ENCODE measurements at places on chromosomes 3 and 15. TPM values are rescaled to one million over a fixed set of nuclear protein-coding genes. Genes with fewer than 3 reads are reported as not detected.

DNA sequence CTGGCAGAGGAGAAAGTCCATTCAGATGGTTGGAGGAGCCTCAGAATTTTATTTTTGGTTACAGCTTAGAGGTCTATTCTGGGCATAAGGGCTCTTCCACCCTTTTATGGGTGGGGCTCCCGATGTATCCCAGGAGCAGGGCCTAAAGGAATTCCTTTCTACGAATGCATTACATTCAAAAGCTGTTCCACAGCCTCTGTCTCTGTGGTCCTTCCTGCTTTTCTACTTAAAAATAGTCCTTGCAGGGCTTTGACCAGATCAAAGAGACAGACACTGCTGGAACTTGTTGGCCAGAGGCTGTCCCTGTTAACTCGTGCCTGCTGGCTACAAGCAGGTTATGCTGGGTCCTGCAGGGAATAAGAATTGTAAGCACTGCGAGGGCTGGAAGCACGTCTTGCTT, 14.4 kb upstream of the NOX5 start:
- no peak for DNase-seq

DNA sequence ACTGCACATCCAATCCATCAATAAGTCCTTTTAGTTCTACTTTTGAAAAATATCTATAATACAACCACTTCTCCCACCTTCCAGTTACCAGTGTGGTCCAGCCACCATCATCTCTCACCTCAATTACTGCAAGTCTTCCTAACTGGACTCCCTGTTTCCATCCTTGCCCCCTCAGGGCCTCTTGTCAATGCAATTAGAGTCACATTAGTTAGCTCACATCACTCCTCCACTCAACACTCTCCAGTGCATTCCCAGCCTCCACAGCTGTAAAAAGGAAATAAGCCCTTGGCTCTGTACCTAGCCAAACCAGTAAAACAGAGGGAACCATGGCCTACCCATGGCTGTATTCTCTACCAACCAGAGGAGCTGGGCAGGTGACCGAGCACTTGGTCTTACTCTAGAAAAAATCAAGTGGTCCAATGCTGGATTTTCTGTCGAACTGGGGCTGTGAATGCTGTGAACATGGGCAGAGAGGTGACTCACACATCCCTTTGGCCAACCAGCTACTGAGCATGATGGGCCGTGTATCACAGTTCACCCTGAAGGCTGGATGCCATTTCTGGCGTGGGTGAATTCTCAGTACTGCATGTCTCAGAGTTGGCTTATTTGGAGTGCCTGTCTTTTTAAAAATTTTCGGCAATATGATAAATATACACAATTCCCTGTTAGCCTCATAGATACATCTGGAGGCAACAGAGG, 62.5 kb upstream of the C15orf61 start:
- DNase-seq = peak; percentile 21

GRCh38 chr3:128488991-128489673, 3.9 kb downstream of the GATA2 start:
- DNase-seq = peak; percentile 77

- DNase-seq = no peak
Observed at GRCh38 chr3:152289708-152290107, 21.0 kb downstream of the MBNL1 start.

GRCh38 chr3:114143817-114144216, 35.0 kb downstream of the DRD3 start:
- DNase-seq = no peak

DNA sequence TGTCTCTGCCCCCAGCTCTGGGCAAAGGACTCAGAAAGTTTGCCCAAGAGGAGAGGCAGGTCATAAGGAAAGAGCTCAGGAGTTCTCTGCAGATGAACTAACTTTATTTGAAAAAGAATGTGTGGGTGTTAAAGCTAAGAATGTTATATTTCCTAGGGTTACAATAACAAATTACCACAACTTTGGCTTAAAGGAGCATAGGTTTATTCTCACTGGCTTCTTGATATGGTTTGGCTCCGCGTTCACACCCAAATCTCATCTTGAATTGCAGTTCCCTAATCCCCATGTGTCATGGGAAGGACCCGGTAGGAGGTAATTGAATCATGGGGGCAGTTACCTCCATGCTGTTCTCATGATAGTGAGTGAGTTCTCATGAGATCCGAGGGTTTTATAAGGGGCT, 383.7 kb upstream of the CFAP20DC start:
- DNase-seq = no peak

- DNase-seq = no peak
Observed at GRCh38 chr3:43035801-43036365, 56.8 kb downstream of the GASK1A start.

DNA sequence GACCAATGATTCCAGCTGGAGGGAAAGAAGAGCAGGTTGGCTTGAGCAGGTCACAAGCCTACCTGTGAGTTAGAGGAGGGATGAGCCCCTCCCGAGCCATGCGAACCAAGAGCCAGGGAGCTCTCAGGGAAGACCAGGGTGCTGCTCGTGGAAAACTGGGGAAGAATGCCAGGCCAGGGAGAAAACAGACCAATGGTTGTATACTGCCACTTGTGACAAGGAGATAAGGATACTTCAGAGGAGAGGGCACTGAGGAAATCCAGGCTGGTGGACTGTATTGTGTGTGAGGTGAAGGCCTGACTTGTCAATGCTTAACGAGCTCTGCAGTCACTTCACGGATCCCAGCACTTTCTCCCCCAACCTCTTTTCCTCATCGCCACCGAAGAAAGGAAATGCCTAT, 177.7 kb downstream of the SSR3 start:
- DNase-seq = no peak

DNA sequence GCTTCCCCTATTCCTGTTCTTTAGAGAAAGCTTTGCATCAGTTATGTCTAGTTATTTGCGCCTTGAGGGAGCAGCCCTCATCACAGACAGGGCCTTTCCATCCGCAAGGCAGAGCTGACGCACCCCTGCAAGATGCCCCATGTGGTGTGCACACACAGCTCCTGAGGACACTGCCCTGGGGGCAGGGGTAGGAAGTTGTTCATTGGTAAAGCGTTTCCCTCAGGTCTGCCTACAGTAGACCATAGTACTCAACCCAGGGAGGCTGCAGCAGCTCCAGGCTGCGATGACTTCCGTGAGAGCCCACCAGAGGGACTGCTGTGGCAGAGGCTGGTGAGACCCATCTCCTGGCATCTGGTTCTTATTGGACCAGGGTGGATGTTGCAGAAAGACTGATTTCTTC, 55.1 kb upstream of the PLXNA1 start:
- peak; percentile 54 for DNase-seq

DNA sequence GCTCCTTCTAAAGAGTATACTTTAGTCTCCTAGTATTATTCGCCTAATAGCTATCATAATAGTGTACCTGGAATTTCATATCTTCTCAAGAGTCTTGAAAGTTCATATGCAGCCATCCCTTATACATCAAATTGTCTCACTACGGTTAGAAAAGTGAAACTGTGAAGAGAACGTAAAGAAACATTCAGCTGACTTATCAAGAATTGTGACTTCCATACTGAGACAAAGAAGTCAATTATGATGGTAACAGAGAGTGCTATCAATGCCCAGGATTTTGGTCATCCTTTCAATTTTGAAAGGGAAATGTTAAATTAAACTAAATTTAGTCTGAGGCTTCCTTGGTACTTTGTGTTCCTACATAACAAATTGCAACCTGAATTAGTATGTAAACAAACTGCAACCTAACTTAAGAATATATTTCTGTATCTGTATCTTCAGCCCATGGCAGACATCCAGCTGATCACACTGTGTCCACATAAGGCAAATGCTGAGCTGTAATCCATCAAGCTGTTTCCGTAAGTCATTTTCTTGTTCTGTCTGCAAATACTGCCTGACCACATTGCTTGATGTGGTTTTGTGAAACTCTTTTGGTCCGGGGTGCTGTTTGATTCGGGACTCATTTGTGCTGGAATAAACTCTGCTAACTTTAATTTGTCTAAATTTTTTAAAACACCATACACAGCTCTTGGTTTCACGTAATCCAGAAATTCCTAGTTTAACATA, 469.6 kb downstream of the SI start:
- no peak for DNase-seq

- no peak for DNase-seq
Observed at GRCh38 chr3:150588027-150588830, 14.9 kb upstream of the SELENOT start.

DNA sequence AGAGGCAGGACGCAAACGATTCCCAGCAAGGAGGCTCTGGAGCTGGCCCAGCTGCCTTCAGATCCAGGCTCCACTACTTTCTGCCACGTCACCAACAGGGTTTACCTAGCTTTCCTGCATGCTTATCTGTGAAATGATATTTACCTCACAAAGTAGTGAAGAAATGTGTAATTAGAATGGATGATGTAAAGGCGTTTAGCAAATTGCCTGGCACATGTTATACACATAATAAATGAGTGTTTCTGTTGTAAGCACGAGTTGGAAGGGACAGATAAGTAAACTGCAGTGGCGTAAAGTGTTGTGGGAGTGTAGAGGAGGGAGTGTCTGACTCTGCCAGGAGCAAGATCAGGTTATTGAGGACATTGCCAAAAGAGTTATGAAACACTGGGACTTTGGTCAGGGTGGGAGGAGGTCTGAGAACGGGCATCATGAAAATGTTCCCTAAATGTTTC, 3.5 kb upstream of the CHAC1 start:
- no peak for DNase-seq

Gene LDHAL6B
- total RNA-seq = not detected

Gene RTP3
- not detected for total RNA-seq

Gene AGBL1
- total RNA-seq = not detected

Gene GOLGA6L26
- not detected for total RNA-seq

All from Daoy (cell line).